Vagina (tissue), 2 donors: ENCODE measurements at places on chromosomes 12 and 14.

DNA sequence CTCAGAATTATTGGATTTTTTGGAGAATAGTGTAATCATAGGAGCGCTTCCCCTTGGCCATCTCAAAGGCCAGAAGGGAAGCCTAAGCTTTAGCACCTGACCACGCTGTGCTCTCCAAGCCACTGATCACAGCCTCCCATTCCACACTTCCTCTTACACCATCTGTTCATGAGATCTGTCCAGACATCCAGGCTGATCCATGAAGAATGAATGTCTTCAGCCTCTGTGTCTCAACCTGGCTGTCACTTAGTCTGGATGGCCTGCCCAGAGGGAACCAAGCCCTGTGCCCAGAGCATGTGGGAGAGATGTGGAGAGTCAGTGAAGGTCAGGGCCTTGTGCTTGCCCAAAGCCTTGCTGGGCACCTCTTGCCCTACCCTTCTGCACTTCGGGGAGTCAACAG is 40.5 kb downstream of the TSPAN11 start:
- DNase-seq: no peak

DNA sequence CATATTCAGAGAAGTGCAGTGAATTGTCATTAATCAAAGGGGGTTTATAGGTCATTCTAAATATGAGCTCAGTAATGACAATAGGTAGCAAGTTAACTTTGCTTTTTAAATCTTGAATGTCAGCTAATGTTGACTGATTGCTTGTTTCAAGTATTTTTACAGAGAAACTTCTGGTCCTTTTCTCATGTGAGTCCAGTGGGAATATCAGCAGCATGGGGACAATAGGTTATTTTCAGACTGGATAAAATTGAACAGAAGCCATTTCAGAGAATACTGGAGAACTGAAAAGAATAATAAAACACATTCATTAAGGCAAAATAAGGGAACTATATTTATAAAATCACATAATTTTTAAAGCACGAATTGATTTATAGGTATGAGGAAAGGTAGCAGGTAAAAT is 78.7 kb downstream of the FUT8 start:
- DNase-seq: no peak

GRCh38 chr12:64064706-64065105 is 157.4 kb downstream of the KICS2 start:
- DNase-seq: no peak

- DNase-seq: no peak
These were observed 39.6 kb downstream of the DAD1 start for GRCh38 chr14:22549324-22549962.

- DNase-seq: no peak
These were observed 2.7 kb upstream of the SAMD4A start for GRCh38 chr14:54564071-54564867.

DNA sequence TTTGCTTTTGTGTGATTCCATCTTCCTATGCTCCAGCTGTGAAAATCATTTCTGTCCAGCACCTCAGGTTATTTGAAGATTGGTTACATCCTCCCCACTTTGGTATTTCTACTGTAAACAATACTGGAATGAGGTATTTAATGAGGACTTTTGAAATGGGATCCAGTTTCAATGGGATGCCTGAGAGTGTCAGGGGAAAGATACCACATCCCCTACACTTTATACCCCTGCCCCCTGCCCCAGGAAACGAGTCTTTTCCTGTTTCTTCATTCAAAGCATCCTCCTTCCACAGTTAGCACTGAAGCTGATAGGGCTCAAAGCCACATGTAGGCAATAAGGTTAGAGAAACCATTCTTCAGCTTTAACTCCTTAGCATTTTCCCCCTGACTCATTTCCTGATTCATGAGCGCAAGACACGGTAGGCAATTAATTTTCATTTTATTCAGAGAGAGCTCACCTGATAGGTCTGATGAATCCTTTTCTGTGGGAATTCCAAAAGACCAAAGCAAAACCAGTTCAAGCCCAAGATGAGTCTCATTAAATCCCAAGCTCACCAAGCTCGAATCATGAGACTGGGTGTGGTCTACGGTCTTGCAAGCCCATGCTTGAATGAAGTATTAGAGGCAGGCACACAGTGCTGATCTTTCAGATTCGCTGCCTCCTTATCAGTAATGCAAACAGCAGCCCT is 143.6 kb upstream of the CRY1 start:
- DNase-seq: no peak

GRCh38 chr14:69135133-69135532 is 17.8 kb downstream of the DCAF5 start:
- no peak for DNase-seq

DNA sequence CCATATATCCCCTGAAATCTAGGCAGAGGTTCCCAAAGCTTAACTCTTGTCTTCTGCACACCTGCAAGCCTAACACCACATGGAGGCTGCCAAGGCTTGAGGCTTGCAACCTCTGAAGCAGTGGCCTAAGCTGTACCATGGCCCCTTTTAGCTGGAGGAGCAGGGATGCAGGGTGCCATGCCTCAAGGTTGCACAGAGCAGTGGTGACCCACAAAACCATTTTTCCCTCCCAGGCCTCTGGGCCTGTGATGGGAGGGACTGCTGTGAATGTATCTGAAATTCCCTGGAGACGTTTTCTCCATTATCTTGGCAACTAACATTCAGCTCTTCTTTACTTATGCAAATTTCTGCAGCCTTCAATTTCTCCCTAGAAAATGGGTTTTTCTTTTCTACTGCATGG is 210.0 kb upstream of the KITLG start:
- no peak for DNase-seq

GRCh38 chr14:104507443-104507842 is 72.1 kb upstream of the C14orf180 start:
- DNase-seq: no peak

- DNase-seq: no peak
These were observed 49.7 kb downstream of the PSMA6 start for GRCh38 chr14:35341751-35342488.

- no peak for DNase-seq
These were observed 17.2 kb upstream of the LRRK2 start for GRCh38 chr12:40207551-40207950.

DNA sequence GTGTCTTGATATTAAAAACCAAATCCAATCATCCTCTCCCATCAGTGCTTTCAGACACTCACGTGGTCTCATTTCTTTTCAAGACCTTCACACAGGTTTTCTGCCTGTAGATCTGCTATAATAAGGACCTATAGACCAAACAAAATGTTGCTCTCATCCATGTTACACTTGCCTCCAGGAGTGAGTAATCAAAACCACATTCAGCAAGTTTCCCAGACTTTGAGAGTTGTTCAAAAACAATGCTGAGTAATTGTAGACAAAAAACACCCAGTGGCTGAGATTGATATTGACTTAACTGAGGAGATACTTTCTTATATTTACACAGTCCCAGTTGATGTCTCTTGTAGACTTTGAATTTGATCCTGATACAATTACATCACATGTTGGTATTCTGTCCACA is 383.1 kb downstream of the TMEM132D start:
- DNase-seq: no peak

- no peak for DNase-seq
These were observed 110.9 kb downstream of the KSR2 start for GRCh38 chr12:117857632-117858612.
